ENCODE measurements at places on chromosomes 1 and 21.

DNA sequence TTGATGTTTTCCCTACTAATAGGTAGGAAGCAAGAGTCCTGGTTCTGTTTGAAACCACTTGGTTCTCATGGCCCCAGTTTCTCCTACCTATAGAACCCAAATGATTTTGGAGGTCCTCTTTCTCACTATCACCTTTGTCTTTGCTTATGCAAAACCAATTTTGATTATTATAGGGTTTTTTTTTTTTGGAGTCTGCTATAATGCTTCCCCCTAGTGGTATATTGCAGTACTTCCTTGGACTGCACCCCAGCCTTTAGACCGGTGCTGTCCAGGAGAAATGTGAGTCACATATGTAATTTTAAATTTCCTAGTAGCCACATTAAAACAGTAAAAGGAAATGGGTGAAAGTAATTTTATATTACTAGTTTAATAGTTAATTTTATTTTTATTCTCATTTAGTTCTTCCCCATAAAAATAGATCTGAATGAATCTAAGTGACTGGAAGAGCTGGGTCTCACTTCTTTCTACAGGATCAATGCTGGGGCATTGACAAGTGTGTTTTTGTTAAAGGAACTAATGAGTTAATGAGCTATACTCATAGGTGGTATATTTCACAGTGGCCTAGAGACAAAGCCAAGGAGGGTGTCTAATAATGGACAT lies 10.6 kb downstream of the FCMR start:
- DNase-seq: no peak

DNA sequence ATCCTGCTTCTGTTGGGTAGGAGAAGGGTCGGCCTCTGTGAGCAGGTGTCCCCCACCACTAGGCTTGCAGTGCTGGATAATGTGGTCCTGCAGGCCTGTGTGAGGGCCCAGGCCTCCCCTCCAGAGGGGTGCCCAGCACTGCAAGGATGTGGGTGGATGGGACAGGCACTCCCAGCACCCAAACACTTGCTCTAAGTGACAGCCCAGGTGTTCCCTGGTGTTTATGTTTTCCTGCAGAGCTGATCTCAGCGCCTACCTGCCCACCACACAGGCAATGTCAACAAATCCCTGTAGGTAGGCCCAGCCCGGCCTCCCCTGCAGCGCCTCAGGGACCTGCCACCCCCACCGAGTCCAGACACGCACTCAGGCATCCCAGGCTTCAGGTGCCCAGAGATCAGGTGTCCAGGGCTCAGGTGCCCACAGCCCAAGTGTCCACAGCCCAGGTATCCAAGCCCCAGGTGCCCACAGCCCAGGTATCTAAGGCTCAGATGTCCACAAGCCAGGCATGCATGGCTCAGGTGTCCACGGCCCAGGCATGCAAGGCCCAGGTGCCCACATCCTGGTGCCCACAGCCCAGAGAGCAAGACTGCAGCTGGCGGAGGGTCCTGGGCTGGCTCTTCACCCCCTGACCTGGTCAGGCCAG lies 59.2 kb downstream of the WNT9A start:
- DNase-seq: no peak

DNA sequence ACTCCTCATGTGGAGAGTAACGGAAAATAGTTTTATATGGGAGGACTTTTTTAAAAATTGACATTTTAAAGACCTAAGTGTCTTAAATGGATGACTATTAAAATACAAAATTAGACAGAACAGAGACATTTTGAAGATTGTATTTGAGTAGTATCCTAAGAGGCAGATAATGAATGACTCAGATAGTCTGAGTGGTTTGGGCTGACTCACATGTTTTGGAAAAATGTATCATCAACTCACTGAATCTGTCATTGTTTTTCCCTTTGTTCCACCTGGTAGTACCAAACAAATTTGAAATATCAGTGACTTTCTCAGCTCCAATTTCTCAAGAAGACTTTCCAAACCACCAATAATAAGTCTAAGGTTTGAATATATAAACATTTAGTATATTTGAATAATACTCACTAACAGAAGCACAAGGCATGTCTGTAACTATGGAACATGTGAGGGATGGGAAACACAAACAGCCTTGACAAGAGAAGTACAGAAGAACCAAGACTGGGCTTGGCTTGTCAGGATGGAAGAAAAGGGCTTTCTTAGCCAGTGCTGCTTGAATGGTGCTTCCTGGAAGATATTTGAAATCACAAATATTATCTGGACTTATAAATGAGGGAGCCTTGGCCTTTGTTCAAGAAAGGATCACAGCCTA lies 90.6 kb downstream of the SGIP1 start:
- no peak for DNase-seq

DNA sequence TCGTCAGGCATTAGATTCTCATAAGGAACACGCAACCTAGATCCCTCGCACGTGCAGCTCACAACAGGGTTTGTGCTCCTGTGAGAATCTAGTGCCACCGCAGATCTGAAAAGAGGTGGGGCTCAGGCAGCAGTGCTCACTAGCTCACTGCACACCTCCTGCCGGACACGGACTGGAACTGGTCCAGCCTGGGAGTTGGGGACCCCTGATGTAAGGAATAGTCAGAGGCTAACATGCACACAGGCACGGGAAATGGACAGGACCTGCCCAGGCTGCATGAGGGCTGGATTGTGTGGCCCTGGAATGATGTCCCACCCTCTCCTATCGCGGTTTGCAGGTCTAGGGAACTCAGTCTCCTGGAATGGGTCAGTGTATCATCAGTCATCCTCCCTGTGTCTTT lies 23.2 kb upstream of the MX1 start:
- DNase-seq: no peak

Data from activated T-cell treated with anti-CD3 and anti-CD28 coated beads for 24 hours (primary cell).